Esophagus squamous epithelium (tissue), 5 donors: ENCODE measurements at places on chromosomes 2 and 18. TPM values are rescaled to one million over a fixed set of nuclear protein-coding genes. Genes with fewer than 3 reads are reported as not detected.

DNA sequence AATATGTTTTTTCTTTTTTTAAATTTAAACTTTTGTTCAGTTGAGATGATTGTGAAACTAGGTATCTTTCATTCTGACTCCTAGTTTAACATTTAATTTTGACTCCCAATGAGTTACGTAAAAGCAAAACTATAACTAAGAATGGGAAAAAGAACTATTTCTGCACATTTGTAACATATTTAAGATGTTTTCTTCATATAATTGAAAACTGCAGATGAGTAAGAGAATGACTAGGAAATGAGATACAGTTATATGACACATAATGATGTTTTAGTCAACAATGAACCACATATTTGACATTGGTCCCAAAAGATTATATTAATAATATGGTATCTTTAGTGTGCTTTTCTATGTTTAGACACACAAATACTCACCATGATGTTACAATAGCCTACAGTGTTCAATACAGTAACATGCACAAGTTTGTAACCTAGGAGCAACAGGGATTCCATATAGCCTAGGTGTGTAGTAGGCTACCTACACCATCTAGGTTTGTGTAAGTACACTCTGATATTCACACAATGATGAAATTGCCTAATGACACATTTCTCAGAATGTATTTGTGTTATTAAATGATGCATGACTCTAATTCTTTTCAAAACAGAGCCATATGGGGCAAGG is 12.6 kb downstream of the ERMN start:
- no peaks in the 10 kb centered on the region for H3K36me3 ChIP-seq
- no peaks in the 10 kb centered on the region for H3K27me3 ChIP-seq
- H3K4me1 ChIP-seq: no peaks in the 10 kb centered on the region
- no peak overlapping the region for H3K27ac ChIP-seq

DNA sequence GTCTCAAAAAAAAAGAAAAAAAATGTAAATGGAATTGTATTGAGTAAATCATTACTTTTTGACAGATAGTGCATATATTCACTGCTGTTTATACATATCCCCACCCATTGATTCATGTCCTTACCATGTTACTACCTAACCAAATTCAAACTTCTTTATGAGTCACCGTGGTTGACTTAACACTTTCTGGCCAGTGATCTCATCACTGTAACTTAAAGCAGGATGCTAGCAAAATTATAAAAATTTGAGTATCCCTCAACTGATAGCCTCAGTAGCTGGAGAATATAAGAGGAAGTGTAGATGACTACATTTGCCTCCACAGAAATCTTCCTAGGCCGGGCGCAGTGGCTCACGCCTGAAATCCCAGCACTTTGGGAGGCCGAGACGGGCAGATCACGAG is 13.4 kb downstream of the CNOT9 start:
- no peak overlapping the region for H3K4me3 ChIP-seq
- DNase-seq: no peak
- no peaks in the 10 kb centered on the region for H3K36me3 ChIP-seq
- no peaks in the 10 kb centered on the region for H3K4me1 ChIP-seq

PPP4R3B gene
- total RNA-seq: 30.6 TPM

DNA sequence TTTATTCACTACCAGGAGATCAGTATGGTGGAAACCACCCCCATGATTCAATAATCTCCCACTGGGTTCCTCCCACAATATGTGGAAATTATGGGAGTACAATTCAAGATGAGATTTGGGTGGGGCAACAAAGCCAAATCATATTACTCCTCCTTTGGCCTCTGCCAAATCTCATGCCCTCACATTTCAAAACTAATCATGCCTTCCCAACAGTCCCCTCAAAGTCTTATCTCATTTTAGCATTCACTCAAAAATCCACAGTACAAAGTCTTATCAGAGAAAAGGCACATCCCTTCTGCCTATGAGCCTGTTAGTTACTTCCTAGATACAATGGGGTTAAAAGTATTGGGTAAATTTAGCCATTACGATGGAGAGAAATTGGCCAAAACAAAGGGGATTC is 989.5 kb upstream of the CNTNAP5 start:
- DNase-seq: no peak
- no peak overlapping the region for H3K4me3 ChIP-seq
- no peaks in the 10 kb centered on the region for H3K27me3 ChIP-seq
- H3K36me3 ChIP-seq: no peaks in the 10 kb centered on the region

- H3K27ac ChIP-seq: no peak overlapping the region
- H3K4me1 ChIP-seq: no peaks in the 10 kb centered on the region
- H3K27me3 ChIP-seq: no peaks in the 10 kb centered on the region
- no peaks in the 10 kb centered on the region for H3K36me3 ChIP-seq
- H3K4me3 ChIP-seq: no peak overlapping the region
These were observed 317.9 kb upstream of the PKDCC start for GRCh38 chr2:41729800-41730364.

ARL4C gene
- total RNA-seq: 20.2 TPM

GRCh38 chr18:78136986-78137385 is 842.6 kb upstream of the SALL3 start:
- H3K4me3 ChIP-seq: no peak overlapping the region
- no peaks in the 10 kb centered on the region for H3K36me3 ChIP-seq
- no peaks in the 10 kb centered on the region for H3K4me1 ChIP-seq
- H3K27me3 ChIP-seq: no peaks in the 10 kb centered on the region
- no peak overlapping the region for H3K27ac ChIP-seq
